ENCODE measurements at places on chromosomes 7 and 10.

DNA sequence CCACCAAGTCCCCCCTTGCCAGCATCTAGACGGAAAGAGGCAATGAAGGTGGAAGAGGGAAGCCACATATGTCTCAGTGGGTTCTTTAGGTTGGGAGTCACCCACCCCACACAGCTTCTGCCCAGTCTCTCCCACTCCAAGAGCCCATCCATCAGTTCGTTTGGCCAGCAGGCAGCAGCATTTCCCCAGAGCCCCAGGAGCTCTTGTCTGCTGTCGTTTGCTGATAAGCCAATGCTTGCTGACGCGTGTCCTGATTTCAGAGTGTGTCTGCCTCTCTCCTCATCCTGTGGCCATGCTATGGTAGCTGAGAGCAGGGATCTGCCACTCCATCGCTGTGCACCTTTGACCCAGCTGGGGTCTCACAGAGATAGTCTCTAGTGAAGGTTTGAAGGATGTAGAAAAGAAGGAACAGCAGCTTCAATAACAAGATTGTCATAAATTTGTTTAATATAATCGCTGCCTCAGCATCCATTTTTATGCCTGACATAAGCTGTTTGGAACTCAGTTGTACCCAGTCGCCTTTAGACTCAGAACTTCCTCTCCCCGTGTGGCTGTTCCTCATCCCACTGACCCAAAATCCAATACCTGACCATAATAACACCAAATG lies 39.4 kb upstream of the GDF10 start:
- no peak for DNase-seq

DNA sequence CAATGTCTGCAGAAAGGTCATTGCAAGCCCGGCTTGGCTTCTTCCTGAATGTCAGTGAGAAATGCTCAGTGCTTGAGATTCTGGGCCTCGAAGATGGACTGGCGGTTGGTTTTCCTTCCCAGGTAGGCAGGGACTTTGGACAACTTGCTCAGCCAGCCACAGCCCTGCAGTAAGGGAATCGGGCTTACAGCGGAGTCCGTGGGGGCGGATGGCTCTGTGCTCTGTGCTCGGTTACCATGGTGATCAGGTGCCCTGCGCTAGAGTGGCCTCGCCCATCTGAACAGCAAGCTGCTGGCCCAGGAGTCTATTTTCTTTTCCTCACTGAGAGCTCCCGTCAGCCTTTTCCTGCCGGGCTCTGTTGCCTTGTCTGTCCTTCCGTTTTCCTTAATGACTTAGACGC lies 77.8 kb upstream of the SH2B2 start:
- no peak for DNase-seq

DNA sequence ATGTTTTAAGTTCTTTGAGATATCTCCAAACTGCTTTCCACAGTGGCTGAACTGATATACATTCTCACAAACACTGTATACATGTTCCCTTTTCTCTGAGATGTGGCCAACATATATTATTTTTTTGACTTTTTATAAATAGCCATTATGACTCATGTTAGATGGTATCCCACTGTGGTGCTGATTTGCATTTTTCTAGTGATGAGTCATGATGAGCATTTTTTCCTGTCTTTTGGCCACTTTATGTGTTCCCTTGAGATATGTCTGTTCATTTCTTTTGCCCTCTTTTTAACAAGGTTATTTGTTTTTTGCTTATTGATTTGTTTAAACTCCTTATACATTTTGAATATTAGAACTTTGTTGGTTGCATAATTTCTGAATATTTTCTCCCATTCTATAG lies 1055.1 kb downstream of the NXPH1 start:
- no peak for DNase-seq

DNA sequence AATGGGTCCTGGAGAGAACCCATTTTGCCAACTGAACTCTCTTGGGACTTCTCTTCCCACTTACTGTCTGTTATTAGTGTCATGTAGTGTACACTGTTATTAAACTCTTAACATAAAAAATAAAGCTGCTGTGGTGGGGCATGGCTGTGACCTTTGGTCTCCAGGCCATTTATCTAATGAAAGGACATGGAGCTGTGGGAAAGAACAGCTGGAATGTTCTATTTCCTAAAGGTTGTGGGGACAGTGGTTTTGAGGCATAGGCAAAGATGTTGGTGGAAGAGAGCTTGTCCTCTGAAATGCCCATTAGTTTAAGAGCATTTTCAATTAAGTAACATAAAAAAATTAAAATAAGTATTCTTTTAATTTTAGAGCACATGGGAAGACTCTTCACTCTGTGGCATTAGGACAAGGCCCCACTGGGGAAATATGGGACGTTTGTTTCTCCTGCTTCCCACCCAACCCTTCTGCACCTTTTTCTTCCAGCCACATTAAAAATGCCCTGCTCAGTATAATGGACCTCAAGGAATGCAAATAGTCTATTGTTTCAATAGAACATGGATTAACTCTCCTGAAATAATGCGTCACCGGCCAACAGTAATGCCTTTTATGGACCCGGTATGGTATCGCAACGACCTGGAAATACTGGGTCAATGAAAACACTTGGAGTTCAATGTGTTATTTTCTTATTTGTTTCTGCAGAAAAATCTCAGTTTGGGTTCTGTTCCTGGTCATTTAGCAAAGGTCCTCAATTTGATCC lies 149.6 kb downstream of the BUB3 start:
- no peak for DNase-seq

DNA sequence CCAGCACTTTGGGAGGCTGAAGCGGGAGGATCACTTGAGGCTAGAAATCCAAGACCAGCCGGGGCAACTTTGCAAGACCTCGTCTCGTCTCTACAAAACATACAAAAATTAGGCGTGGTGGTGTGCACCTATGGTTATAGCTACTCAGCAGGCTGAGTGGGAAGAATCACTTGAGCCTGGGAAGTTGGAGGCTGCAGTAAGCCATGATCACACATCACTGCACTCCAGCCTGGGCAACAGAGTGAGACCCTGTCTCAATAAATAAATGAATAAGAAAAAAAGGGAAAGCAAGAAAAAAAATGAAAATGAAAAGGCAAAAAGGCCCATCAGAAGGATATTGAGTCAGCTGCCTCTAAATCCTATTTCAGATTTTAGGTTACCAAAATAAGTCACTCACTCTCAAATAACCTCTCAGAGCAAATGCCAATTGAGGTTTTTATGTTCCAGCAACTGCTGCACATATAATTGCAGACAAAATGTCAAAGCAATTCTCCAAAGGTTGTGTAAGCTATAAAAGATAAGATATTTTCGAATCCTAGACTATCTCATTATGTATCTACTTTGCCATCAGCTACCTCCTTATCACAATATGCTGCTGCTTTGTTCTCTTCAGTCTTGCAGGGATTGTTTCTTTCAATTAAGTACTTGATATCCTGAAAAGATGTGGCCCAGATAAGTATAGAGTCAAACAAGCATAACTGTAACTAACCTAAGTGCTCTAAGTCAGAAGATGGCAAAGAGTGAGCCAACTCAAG lies 4.7 kb downstream of the BAZ1B start:
- no peak for DNase-seq

DNA sequence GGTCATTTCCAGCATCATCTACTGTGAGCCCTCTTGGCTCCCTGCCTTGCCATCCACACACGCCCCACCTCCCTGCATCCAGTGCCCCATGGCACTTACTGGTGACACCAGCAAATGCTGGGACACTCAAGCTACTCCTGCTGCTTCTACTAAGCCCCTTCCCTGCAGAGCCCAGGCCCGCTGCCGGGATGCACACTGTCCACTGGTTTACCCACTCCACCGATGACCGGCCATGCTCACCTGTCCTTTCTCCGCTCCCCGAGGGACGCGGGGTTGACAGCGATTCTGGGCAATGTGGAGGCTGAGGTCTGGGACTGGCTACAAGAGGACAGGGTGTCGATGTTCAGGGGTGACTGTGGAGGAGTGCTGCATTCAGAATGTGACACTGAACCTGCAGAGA lies 110.2 kb downstream of the DLG5 start:
- no peak for DNase-seq

DNA sequence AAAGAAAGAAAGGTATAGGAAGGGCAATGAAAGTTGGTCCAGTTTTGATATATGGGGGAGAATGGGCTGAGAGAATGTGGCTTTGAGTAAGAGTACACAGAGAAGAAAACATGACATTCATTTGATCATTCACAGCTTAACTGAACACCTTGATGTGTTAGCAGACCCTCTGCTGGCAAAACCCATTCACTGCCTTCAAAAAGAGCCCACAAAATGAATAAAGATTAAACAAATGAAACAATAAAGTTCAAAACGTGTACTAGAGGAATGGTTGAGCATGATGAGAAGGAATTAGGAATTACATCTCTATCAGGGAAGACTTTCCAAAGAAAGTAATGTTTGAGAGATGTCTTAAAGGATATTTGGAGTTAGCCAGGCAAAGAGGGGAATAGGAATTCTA lies 2.1 kb downstream of the WEE2 start:
- no peak for DNase-seq

- DNase-seq = no peak
Measured at GRCh38 chr7:25482631-25483030, 254.3 kb upstream of the NPVF start.

- DNase-seq = no peak
Measured at GRCh38 chr7:152338561-152338960, 97.2 kb downstream of the KMT2C start.

DNA sequence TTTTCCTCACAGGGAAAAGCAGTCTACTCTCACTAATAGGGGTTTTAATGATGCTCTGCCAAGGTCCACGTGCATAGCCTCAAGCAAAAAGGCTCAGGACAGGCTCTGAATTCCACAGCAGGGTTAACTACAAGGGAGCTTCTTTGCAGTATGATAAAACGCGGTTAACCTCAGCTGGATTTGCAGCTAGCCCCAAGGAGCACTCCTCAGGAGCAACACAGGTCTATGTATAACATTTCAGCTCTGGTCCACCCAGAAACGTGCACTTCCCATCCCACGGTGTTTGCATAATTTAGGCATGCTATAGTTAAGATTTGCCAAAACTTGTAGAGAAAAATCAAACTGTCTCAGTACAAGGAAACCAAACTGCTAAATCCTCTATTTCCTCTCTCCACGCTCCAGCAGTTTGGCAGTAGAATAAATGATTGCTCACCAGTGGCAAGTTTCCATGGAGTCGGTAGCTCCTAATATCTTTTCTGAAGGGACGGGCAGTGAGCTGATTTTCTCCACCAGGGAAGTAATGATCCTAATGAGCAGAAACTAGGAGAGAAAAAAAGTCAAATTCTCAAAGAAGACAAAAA lies 13.1 kb upstream of the ASB4 start:
- no peak for DNase-seq

DNA sequence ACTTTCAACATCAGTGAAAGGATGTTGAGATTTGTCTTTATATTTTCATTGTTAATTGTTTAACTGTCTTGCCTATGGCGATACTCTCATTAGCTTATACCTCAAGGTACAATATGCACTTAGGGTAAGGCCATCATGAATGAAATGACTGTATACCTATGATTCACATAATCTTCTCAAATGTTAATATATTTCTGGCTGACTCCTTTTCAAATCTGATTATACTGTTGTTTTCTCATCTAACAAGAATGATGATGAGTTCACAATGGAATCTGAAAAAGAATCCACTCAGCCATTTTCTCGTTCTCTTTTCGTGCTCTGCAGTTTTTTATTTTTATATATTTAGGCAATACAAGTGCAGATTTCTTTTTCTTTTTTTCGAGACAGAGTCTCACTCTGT lies 159.1 kb downstream of the ARHGAP12 start:
- DNase-seq = no peak

- DNase-seq = no peak
Measured at GRCh38 chr7:3032256-3032655, 11.4 kb downstream of the CARD11 start.

- DNase-seq = no peak
Measured at GRCh38 chr7:36227223-36227622, 74.2 kb downstream of the EEPD1 start.

GRCh38 chr10:63637901-63638327 lies 116.7 kb downstream of the REEP3 start:
- DNase-seq = no peak

DNA sequence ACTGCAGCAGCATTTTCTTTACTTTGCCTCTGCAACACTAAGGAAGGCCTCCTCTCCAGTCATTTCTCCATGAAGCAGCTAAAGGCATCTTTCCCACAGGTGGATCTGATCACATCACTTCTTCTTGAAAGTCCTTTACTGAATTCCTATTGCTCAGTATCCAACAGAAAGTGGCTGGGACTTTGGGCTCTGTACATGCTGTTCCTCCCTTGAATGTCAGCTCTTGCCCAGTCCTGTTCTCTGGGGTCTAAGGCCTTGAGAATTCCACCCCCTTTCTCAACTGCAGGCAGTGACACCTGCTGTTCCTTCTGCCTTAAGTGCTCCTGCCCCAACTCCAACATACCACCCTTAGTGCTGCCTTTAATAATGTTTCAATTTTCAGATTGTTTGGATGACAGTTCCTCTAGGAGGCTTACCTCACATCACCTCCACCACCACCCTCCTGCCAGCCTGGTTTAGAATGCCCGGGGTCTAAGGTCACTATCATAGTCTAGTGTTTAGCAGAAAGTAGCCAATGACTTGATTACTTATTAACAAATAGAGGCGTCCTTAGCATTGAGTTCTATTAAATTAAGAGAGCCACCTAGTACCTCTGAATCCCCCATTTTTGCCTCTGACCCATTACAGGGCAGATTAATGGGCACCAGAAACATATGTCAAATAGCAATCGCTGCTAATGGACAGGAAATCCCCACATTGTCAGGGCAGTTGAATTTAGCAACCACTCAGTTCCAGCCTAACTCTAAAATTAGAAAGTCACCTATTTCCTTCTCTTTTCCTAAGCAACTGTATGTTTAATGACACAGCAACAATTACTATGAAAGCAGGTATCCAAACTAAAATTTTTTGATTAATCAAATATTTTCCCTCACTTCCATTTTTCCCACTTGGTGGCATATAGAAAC lies 11.4 kb downstream of the INHBA start:
- DNase-seq = no peak

GRCh38 chr10:87634311-87634710 lies 25.4 kb upstream of the PAPSS2 start:
- no peak for DNase-seq

DNA sequence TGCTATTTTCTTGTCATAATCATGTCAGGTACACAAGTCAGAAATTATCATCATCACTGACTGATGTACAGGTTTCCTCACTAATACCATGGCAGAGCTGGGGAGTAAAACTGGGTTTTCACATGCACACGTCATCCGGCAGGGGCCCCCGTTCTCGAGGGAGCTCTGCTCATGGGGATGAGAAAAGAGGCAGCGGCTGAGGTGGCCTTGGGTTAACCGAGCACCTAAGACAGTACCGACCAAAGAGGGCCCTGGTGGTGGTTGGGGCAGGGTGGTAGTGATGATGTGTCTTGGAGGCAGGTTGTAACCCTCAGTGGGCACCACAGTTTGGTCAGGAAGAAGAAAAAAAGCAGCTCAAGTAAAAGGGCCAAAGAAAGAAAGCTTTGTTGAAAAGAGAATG lies 12.1 kb upstream of the TRPV6 start:
- DNase-seq = no peak

- no peak for DNase-seq
Measured at GRCh38 chr7:24729365-24730017, 27.8 kb downstream of the GSDME start.

DNA sequence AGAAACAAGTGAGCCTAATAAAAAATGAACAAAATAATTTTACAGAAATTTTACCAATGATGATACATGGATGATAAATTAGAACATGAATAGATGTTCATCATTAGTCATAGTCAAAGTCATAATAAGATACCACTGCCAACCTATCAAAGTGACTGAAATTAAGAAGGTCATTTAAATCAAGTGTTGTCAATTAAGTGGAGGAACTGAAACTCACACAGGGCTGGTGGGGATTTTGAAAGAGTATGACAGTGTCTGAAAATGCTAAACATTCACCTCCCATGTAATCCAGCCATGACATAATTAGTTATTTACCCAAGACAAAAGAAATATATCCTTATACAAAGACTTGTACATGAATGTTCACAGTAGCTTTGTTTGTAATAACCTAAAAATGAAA lies 57.1 kb upstream of the DYNC1I1 start:
- no peak for DNase-seq

Data from bone marrow (tissue), 2 donors.